Activated naive CD8-positive, alpha-beta T cell treated with anti-CD3 and anti-CD28 coated beads for 36 hours (primary cell): ENCODE measurements at places on chromosomes 5 and 9.
A peak's percentile ranks its signal among the peaks of the same experiment; 100 is the strongest.

- peaks cover 17% of the 10 kb centered on the region for H3K4me1 ChIP-seq
- DNase-seq: no peak
- no peaks in the 10 kb centered on the region for H3K27me3 ChIP-seq
These were observed 16.1 kb downstream of the SLC45A2 start for GRCh38 chr5:33968211-33969005.

DNA sequence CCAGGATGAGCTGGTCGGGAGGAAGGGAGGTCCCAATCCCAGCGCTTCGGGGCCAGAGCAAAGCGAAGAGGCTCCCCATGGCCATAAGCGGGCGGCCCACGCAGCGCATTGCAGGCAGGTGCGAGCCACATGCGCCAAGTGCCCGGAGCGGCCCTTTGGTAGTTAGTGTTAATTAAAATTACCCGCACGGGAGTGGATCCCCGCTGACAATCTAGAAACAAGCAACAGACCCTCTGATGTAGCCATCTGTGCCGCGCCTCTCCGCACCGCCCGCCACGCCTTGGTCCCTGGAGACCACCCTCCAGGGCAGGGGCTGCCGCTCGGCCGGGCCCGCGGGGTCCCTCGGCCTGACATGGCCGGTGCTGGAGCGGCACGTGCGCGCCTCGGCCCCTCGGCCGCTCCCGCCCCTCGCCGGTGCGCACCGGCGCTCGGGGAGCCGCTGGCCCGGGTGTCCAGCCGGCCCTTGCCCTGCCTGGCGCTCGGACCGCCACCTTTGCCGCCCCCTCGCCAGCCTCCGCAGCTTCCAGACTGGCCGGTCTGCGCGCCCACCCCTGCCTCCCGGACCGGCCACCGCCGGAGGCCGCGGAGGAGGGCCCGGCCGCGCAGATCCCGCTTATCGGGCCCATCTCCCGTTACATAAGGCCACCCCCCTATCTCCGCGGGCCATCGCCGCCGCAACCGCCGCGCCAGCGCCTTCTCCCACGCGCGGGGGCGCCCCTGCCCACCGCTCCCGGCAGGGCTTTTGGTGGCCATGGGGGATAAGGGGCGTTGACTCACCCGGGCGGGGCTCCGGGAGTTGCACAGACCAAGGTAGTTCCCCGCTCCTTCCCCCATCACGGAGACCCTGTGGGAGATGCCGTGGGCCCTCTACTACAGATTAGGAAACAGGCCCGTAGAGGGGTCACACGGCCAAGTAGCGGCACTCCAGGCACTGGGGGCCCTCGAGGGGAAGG lies 1.9 kb upstream of the IL13 start:
- peak overlapping the region; percentile 53 for H3K4me3 ChIP-seq
- no peak overlapping the region for H3K27ac ChIP-seq
- H3K36me3 ChIP-seq: no peaks in the 10 kb centered on the region
- H3K4me1 ChIP-seq: peaks cover 21% of the 10 kb centered on the region

GRCh38 chr5:83653669-83654068 lies 67.0 kb downstream of the HAPLN1 start:
- no peaks in the 10 kb centered on the region for H3K4me1 ChIP-seq
- DNase-seq: no peak
- no peak overlapping the region for H3K27ac ChIP-seq

DNA sequence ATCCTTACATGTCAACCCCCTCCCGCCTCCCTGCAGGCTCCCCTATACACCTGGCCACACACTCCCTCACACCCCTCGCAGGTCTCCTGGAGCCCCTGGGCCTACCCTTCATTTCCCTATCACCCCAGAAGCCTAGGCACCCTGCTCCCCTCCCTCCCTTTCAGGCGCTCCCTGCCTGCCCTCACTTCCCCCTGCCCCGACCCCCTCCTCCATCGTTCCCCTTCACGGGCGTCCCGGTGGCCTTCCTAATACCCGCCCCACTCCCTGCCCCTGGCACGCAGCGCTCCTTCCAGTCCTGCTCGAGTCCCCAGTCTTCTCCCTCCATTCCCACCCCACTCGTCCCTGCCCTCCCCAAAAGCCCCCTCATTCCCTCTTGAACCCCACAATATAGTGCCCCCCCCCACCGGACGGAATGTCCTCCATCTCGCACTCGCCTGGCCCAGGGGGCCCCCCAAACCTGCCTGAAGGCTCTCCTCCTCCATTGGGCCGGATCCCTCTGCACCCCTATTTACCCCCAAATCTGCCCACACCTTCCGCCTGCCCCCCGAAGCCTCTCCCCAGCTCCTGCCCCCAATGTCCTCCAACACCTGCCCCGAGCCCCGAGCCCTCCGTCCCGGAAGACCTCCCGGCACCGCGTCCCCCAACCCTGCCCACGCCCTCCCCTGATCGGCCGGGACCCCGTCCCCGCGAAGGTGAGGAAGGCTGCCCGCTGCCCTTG lies 746 bp downstream of the STRBP start:
- H3K27me3 ChIP-seq: no peaks in the 10 kb centered on the region
- DNase-seq: no peak
- peak overlapping the region; percentile 10 for H3K27ac ChIP-seq

DNA sequence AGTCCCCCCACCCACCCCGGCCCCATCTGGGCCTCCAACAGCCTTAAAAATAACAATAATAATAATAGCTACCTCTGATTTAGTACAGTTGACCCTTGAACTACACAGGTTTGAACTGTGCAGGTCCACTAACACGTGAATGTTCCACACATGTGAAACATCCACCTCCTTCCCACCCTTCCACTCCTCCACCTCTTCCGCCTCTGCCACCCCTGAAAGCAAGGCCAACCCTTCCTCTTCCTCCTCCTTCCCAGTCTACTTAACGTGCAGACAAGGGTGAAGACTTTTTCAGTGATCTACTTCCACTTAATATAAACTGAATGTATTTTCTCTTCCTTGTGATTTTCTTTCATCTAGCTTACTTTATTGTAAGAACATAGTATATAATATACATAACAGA lies 10.8 kb downstream of the PDGFRB start:
- no peak overlapping the region for H3K27ac ChIP-seq
- H3K4me1 ChIP-seq: peaks cover 4% of the 10 kb centered on the region
- no peak for DNase-seq
- no peak overlapping the region for H3K4me3 ChIP-seq

- no peak overlapping the region for H3K27ac ChIP-seq
- H3K4me1 ChIP-seq: no peaks in the 10 kb centered on the region
- no peaks in the 10 kb centered on the region for H3K27me3 ChIP-seq
- no peaks in the 10 kb centered on the region for H3K36me3 ChIP-seq
- H3K4me3 ChIP-seq: no peak overlapping the region
These were observed 95.5 kb upstream of the EQTN start for GRCh38 chr9:27392451-27392850.

- no peak overlapping the region for H3K27ac ChIP-seq
- H3K4me3 ChIP-seq: no peak overlapping the region
- no peaks in the 10 kb centered on the region for H3K36me3 ChIP-seq
- H3K27me3 ChIP-seq: peaks cover 10% of the 10 kb centered on the region
- DNase-seq: no peak
- no peaks in the 10 kb centered on the region for H3K4me1 ChIP-seq
These were observed 131.0 kb upstream of the ITGA1 start for GRCh38 chr5:52656569-52657246.

- peaks cover 38% of the 10 kb centered on the region for H3K4me1 ChIP-seq
- no peaks in the 10 kb centered on the region for H3K27me3 ChIP-seq
- DNase-seq: no peak
- peaks cover 22% of the 10 kb centered on the region for H3K36me3 ChIP-seq
These were observed 48.7 kb upstream of the HOMER1 start for GRCh38 chr5:79562351-79563246.

DNA sequence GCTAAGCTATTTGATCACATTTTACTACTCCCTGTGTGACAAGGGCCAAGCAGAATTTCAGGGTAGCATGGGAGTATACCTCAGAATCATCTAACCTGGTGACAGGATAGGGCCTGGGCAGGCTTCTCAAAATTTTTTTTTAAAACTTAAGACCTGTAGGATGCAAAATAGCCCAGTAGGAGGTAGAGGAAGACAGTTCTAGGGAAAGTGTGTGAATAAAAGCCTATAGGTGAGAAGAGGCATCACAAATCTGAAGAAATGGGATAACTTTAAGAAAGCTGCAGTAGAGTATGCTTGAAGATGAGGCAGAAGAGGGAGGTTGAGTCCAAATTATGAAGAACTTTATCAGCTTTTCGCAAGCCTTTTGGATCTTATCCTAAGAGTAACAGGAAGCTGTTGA lies 32.3 kb downstream of the CNTRL start:
- peaks cover 8% of the 10 kb centered on the region for H3K4me1 ChIP-seq
- no peak overlapping the region for H3K4me3 ChIP-seq
- peaks cover 32% of the 10 kb centered on the region for H3K36me3 ChIP-seq
- H3K27me3 ChIP-seq: no peaks in the 10 kb centered on the region

- H3K27ac ChIP-seq: no peak overlapping the region
- H3K4me1 ChIP-seq: no peaks in the 10 kb centered on the region
- no peak for DNase-seq
- H3K36me3 ChIP-seq: no peaks in the 10 kb centered on the region
- peaks cover 8% of the 10 kb centered on the region for H3K27me3 ChIP-seq
- H3K4me3 ChIP-seq: no peak overlapping the region
These were observed 360.0 kb downstream of the OSTF1 start for GRCh38 chr9:75448281-75448680.
